Esophagus squamous epithelium (tissue), 5 donors: ENCODE measurements at places on chromosomes 2 and 18. TPM values are rescaled to one million over a fixed set of nuclear protein-coding genes. Genes with fewer than 3 reads are reported as not detected.

GRCh38 chr2:136238286-136239078, 120.5 kb upstream of the CXCR4 start:
- DNase-seq: no peak

- no peak for DNase-seq
These were observed 220.3 kb downstream of the ATAD2B start for GRCh38 chr2:23706613-23707078.

DNA sequence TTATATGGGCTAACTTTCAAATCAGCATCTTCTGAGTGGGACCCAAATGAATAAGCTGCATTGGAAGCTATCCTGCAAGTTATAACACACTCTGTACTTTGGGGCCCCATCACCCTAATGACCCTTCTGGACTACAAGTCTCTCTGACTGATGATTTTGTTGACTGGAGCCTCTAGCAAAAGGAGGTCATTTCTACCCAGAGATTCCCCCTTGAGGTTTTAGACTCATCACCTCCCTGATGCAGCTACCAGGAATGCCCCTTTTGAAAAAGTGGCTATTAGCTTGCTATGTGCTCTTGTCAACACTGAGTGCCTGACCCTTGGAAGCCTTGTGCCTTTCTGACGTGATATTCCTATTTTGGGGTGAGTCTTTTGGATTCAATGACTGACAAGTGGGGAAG, 54.5 kb upstream of the NEMP2 start:
- no peak for DNase-seq

GRCh38 chr2:193690572-193690971, 1495.8 kb upstream of the TMEFF2 start:
- DNase-seq: no peak

The QPCT gene
- total RNA-seq: 13.7 TPM

The STPG4 gene
- total RNA-seq: not detected

The KIF1A gene
- total RNA-seq: not detected

The DNAH6 gene
- total RNA-seq: 0.13 TPM

The ITPRIPL1 gene
- 3.1 TPM for total RNA-seq

The ALPI gene
- not detected for total RNA-seq
